Osteocyte (in vitro differentiated cells): ENCODE measurements at places on chromosomes 12 and 14. TPM values are rescaled to one million over a fixed set of nuclear protein-coding genes. Genes with fewer than 3 reads are reported as not detected.
A peak's percentile ranks its signal among the peaks of the same experiment; 100 is the strongest.

DNA sequence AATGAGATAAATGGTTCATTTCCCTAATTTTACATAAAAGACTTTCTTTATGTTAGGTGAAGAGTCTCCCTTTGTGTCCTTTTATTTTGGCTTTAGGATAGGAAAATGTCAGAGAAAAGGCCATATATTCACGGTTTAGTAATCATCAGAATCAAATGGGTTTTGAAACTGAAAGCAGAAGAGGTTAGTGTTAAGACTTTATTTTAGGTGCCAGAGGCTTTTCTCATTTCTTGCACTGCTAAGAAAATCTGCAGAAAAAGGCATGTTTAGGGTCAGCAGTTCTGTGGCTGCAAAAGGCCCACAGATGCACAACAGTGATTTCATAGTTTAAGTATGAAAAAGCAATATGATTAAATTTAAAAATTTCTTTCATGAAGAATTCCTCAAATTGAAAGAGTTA is 80.4 kb upstream of the SINHCAF start:
- no peaks in the 10 kb centered on the region for H3K27me3 ChIP-seq
- H3K4me1 ChIP-seq: peaks cover 10% of the 10 kb centered on the region
- peaks cover 9% of the 10 kb centered on the region for H3K36me3 ChIP-seq
- no peak overlapping the region for H3K4me3 ChIP-seq
- H3K27ac ChIP-seq: peak overlapping the region; percentile 16
- DNase-seq: no peak

GRCh38 chr14:32986791-32987540 is 48.3 kb downstream of the NPAS3 start:
- no peak overlapping the region for H3K4me3 ChIP-seq
- H3K27me3 ChIP-seq: no peaks in the 10 kb centered on the region
- H3K36me3 ChIP-seq: no peaks in the 10 kb centered on the region

- no peaks in the 10 kb centered on the region for H3K27me3 ChIP-seq
- H3K36me3 ChIP-seq: no peaks in the 10 kb centered on the region
- H3K27ac ChIP-seq: no peak overlapping the region
- H3K4me1 ChIP-seq: no peaks in the 10 kb centered on the region
- DNase-seq: no peak
These were observed 1016.5 kb upstream of the FOXG1 start for GRCh38 chr14:27750114-27750513.

DNA sequence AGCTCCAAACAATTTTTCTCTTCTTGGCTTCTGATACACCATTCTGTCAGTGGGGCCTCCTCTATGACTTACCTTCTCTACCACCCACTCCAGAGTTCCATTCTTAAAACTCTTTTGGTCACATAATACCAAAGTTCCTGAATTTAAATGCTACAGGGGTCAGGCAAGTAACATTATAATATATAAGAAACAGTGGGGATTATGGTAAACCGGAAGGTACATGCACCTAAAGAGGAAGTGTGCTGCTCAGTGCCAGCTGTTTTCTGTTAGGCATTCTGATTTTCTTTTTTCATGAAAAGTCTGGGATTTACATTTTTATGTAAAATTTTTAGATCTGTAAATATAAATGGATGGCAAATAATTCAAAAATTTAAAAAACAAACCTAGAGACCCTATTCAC is 39.9 kb downstream of the SOS2 start:
- H3K27me3 ChIP-seq: no peaks in the 10 kb centered on the region
- no peak for DNase-seq
- H3K36me3 ChIP-seq: peaks cover 25% of the 10 kb centered on the region
- no peak overlapping the region for H3K4me3 ChIP-seq
- no peak overlapping the region for H3K27ac ChIP-seq

The STYK1 gene
- total RNA-seq: 0.48 TPM in 1 of 2 replicates, not detected in the other

The IFNG-AS1 gene
- total RNA-seq: not detected in 2 replicates

DNA sequence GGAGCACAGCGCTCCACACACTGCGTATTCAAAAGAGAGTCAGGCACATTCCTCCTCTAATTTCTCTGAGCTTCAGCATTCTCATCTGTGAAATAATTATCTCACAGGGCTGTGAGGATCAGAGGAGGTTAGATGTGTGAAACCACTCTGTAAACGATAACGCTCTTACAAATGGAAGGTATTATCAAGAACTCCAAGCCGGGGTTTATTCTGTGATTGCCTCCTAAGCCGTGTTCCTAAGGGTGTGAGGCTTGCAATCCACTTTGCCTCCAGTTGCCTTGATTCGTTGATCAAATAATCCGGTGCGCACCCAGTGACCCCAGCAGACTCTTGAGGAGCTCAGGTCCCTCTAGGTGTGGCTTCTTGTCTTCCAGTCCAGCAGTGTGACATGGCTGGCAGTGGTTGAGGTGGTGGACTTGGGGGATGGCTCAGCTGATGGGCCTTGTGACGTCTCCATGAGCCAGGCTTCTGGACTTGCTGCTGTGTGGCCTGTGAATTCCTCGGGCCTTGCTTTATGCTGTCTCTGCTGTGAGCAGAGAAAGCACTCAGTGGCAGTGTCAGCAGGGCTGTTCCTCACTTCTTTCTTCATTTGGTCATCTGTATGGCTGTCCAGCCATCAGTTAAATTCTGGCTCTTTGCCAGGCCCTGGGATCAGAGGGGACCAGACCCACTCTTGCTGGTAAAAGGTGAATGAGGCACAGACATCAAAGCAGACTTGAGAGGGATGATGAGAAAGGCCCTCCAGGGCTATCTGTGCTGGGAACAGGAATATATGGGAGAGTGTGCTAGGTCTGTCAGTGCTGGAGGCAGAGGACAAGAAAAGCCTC is 71.0 kb downstream of the SLC25A47 start:
- H3K27me3 ChIP-seq: no peaks in the 10 kb centered on the region
- no peak overlapping the region for H3K4me3 ChIP-seq
- H3K36me3 ChIP-seq: peaks cover 21% of the 10 kb centered on the region

GRCh38 chr14:31952573-31952972 is 124.5 kb upstream of the ARHGAP5 start:
- H3K36me3 ChIP-seq: no peaks in the 10 kb centered on the region
- no peaks in the 10 kb centered on the region for H3K27me3 ChIP-seq
- no peak overlapping the region for H3K27ac ChIP-seq

The ABHD12B gene
- not detected in 2 replicates for total RNA-seq

The PPM1H gene
- 60.8 and 67.0 TPM in 2 replicates for total RNA-seq

DNA sequence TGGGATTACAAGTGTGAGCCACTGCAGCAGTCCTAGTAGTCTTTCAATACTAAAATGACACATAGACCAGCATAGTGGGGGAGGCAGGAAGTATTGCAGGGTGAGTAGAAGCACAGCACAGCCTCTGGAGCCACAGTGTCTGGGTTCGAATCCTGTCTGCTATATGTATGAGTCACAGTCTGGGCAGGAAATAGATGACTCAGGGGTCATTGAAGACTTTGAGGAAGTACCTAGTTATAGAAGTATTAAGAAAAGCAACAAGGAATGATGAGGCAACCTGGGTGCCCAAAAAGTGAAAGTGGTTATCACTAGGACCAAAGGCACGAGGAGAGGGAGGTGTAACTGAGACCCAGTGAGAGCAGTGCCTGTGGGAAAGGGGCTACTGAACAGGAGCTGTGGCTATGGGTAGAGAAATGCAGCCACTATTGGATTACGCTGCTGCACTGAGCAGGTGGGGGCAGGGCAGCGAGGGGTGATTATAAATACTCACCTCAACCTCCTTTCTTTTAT is 124.0 kb downstream of the PDE3A start:
- peaks cover 83% of the 10 kb centered on the region for H3K4me1 ChIP-seq
- H3K36me3 ChIP-seq: no peaks in the 10 kb centered on the region
- no peak overlapping the region for H3K4me3 ChIP-seq
- no peak for DNase-seq

The GALNT8 gene
- 0.16 and 0.21 TPM in 2 replicates for total RNA-seq

GRCh38 chr12:110739894-110740293 is 2.8 kb downstream of the PPP1CC start:
- H3K27ac ChIP-seq: no peak overlapping the region
- no peak for DNase-seq
- H3K36me3 ChIP-seq: peaks cover 7% of the 10 kb centered on the region
- H3K4me1 ChIP-seq: peaks cover 63% of the 10 kb centered on the region
- H3K4me3 ChIP-seq: peak overlapping the region; percentile 59
- H3K27me3 ChIP-seq: no peaks in the 10 kb centered on the region

GRCh38 chr14:73465823-73466532 is 7.6 kb upstream of the NUMB start:
- peak overlapping the region; percentile 30 for H3K4me3 ChIP-seq
- H3K27ac ChIP-seq: peak overlapping the region; percentile 74
- no peaks in the 10 kb centered on the region for H3K36me3 ChIP-seq
- no peaks in the 10 kb centered on the region for H3K27me3 ChIP-seq
- DNase-seq: no peak

DNA sequence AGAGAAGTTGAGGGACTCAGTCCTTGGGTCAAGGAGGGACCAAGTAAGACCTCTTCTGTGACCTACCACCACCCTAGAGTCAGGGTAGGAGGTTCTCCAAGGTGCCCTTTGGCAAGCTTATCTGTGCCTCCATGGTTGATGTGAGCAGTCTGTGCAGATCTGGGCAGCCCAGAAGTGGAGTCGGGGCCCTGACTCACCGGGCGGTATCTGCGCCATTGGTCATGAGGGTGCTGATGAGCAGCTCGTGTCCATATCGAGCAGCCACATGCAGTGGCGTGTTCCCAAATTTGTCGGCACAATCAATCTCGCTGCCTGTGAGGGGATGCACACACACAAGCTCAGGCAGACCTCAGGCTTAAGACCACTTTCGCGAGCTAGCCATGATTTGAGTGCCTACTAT is 5.1 kb downstream of the ANKRD52 start:
- H3K36me3 ChIP-seq: peaks cover 32% of the 10 kb centered on the region
- no peaks in the 10 kb centered on the region for H3K27me3 ChIP-seq
- H3K4me1 ChIP-seq: peaks cover 14% of the 10 kb centered on the region
- DNase-seq: no peak

- no peak for DNase-seq
- no peaks in the 10 kb centered on the region for H3K27me3 ChIP-seq
- no peak overlapping the region for H3K27ac ChIP-seq
These were observed 100.8 kb upstream of the DACT1 start for GRCh38 chr14:58537004-58537403.

GRCh38 chr12:105861227-105861626 is 277.5 kb downstream of the NUAK1 start:
- DNase-seq: no peak
- H3K4me3 ChIP-seq: no peak overlapping the region
- no peak overlapping the region for H3K27ac ChIP-seq
- no peaks in the 10 kb centered on the region for H3K4me1 ChIP-seq
- no peaks in the 10 kb centered on the region for H3K27me3 ChIP-seq

The SPTSSA gene
- total RNA-seq: 17.8 and 18.6 TPM in 2 replicates

GRCh38 chr12:109098183-109098604 is 797 bp downstream of the UNG start:
- H3K4me1 ChIP-seq: peaks cover 25% of the 10 kb centered on the region
- no peaks in the 10 kb centered on the region for H3K27me3 ChIP-seq
- peaks cover 16% of the 10 kb centered on the region for H3K36me3 ChIP-seq
- H3K27ac ChIP-seq: peak overlapping the region; percentile 90
- DNase-seq: peak; percentile 90

The STXBP6 gene
- total RNA-seq: 6.4 and 7.0 TPM in 2 replicates

DNA sequence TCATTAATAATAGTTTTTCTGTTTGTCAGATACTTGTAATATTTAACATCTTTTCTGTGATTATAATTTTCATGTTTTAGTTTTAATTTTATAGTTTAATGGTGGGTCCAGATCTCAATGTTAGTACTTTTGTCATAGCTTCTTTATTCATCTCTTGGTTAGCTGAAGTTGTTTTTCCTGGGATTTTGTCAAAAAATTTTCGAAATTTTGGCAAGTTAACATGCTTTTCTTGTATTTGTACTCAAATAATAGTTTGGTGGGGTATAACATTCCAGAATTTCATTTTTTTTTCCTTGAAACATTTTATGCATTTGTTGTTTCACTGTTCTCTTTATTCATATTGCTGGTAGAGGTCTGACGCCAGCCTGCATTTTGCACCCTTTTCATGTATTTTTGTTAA is 45.5 kb downstream of the KTN1 start:
- H3K27me3 ChIP-seq: no peaks in the 10 kb centered on the region
- H3K36me3 ChIP-seq: peaks cover 43% of the 10 kb centered on the region
- peaks cover 24% of the 10 kb centered on the region for H3K4me1 ChIP-seq

DNA sequence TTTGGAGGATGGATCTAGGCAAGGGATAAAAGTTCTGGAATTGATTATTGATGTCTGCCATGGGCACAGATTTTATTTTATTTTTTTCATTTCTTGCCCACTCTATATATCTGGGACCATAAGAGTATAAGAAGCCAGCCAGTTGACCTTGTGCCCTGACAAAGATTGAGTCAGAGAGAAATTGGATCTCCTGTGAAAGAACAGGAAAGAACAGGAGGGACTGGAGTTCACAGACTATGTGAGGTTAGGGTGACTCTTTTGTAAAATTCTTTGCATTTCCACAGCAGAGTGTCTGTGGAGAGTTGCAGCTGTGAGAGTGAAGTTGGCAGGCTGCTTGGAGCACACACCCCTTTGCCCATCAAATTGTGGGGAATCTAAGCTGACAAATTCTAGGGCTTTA is 358.4 kb upstream of the TBX3 start:
- DNase-seq: no peak
- no peaks in the 10 kb centered on the region for H3K36me3 ChIP-seq
- H3K27ac ChIP-seq: no peak overlapping the region
- no peak overlapping the region for H3K4me3 ChIP-seq

GRCh38 chr12:113425960-113426453 is 3.8 kb downstream of the SDSL start:
- no peaks in the 10 kb centered on the region for H3K36me3 ChIP-seq
- no peaks in the 10 kb centered on the region for H3K27me3 ChIP-seq
- no peak overlapping the region for H3K4me3 ChIP-seq
- H3K4me1 ChIP-seq: peaks cover 17% of the 10 kb centered on the region

GRCh38 chr14:52950898-52951680 is at the start of gene FERMT2:
Gene FERMT2, minus strand, starts transcription at chr14:52951050. Its CDS starts 482 bp downstream, at chr14:52950568.
- peaks cover 10% of the 10 kb centered on the region for H3K36me3 ChIP-seq
- H3K4me1 ChIP-seq: peaks cover 57% of the 10 kb centered on the region
- H3K27ac ChIP-seq: peak within 1 kb of the TSS; percentile 97
- peak; percentile 97 for DNase-seq

GRCh38 chr14:90820958-90821357 is 4.7 kb upstream of the TTC7B start:
- no peaks in the 10 kb centered on the region for H3K36me3 ChIP-seq
- H3K4me3 ChIP-seq: no peak overlapping the region
- no peaks in the 10 kb centered on the region for H3K4me1 ChIP-seq
- H3K27me3 ChIP-seq: no peaks in the 10 kb centered on the region

DNA sequence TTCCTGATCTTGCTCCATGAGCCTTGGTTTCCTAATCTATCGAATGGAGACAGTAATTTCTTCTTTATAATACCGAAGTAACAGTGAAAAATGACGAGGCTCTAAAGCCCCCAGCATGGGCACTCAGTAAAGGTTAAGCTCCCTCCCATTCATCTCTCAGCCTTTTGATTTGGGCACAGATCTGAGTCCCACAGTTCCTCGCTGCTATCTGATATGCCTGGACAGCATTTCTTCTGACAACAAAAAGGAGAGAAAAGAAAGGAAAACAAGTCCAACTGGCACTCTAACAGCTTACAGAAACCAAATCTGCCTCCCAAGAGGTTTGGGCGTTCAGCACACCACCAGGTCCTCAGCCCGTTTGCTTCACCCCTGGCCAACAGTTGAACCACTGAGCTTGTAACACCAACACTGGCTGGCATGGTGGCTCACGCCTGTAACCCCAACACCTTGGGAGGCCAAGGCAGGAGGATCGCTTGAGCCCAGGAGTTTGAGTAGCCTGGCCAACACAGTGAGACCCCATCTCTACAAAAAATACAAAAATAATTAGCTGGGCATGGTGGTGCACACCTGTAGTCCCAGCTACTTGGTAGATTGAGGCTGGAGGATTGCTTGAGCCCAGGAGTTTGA is 19.5 kb downstream of the CCDC88C start:
- H3K4me1 ChIP-seq: peaks cover 9% of the 10 kb centered on the region
- no peaks in the 10 kb centered on the region for H3K36me3 ChIP-seq
- H3K27me3 ChIP-seq: no peaks in the 10 kb centered on the region
- H3K27ac ChIP-seq: no peak overlapping the region
- H3K4me3 ChIP-seq: no peak overlapping the region

The EXD2 gene
- 32.9 and 44.3 TPM in 2 replicates for total RNA-seq

GRCh38 chr12:16359512-16360491 is 12.4 kb downstream of the MGST1 start:
- no peak for DNase-seq
- H3K36me3 ChIP-seq: no peaks in the 10 kb centered on the region
- H3K4me3 ChIP-seq: no peak overlapping the region
- no peaks in the 10 kb centered on the region for H3K27me3 ChIP-seq
